Activated T-helper 2 cell treated with anti-CD3 and anti-CD28 coated beads, Interferon-gamma antibody, Interleukin-2, Interleukin-4, amounts not matched to agents 10 μg/mL and 5 μg/mL and 100 μg/mL, durations not matched to agents 14 hours and 24 hours and 36 hours (primary cell): ENCODE measurements at places on chromosomes 5 and 9. TPM values are rescaled to one million over a fixed set of nuclear protein-coding genes. Genes with fewer than 3 reads are reported as not detected.

AQP3 gene
- total RNA-seq = 2.1 TPM in 2 replicates

EHMT1 gene
- total RNA-seq = 96.5 and 103 TPM in 2 replicates

IFNA21 gene
- total RNA-seq = not detected in 2 replicates

NTRK2 gene
- total RNA-seq = 1.6 TPM in 2 replicates

TMEM174 gene
- total RNA-seq = not detected in 2 replicates

ADGRV1 gene
- 12.4 TPM in 2 replicates for total RNA-seq

PCDHA2 gene
- not detected in 2 replicates for total RNA-seq

SPATA31E1 gene
- total RNA-seq = not detected in 2 replicates

SEMA6A gene
- 0.67 TPM in 1 of 2 replicates, not detected in the other for total RNA-seq

BARHL1 gene
- total RNA-seq = not detected in 2 replicates

SERF1A gene
- total RNA-seq = 9.1 and 10.5 TPM in 2 replicates

FOXD4L6 gene
- total RNA-seq = 0.18 TPM in 1 of 2 replicates, not detected in the other

DNA sequence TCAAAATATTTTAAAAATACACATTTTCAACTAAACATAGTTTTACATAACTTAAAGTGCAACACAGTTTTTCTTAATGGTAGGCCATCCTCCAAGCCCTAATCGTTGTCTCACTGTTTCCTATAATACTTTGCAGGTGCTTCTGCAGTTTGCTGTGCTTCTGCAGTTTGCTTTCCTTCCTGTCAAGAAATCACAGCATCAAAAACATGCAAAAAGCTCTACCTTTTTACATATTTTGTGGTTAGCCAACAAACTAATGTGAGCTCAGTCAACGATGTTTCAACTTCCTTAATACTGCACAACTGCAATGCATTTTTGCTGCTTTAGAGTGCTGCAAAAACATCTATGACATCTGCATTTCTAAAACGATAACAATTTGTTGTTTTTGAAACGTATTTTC is 25.2 kb downstream of the EMB start:
- no peak for DNase-seq

DNA sequence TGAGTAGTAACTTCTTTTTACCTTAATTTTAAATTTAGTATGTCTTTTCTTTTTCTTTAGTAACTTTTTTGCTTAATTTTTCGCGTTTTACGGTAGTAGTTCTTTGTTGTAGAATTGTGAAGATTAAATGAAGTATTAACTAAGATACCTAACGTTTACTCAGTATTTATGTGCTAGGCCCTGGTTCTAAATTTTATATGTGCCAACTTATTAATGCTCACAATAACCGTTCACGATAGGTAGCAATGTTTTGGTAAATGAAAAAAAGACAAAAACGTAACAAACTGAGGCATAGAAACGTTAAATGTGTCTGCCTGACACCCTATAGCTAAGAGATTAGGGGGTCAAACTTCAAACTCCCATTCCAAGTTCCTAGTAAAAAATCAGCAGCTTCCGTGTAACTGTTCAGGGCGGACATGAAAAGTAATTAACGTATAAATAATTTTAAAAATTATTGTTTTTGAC is 1.2 kb downstream of the MRPS30 start:
- no peak for DNase-seq

DNA sequence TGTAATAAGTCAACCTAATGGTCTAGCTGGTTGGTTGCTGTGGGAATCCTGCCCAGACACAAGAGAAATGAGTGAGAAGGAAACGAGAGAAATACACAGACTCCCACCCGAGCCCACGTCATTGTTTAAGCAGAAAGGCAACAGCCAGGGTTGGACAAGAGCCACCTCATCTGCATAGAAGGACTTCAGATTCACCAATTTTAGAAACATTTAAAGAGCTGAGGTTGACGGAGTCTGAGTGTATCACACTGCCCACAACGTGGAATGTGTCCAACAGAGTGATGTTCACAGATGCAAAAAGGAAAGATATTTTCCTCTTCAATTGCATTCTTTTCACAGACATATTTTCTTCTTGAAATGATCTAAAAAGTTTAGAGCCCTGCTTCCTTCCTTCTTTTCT is 349.5 kb downstream of the AGTPBP1 start:
- no peak for DNase-seq

GRCh38 chr5:178335302-178336030 is 102.9 kb upstream of the PHYKPL start:
- no peak for DNase-seq

DNA sequence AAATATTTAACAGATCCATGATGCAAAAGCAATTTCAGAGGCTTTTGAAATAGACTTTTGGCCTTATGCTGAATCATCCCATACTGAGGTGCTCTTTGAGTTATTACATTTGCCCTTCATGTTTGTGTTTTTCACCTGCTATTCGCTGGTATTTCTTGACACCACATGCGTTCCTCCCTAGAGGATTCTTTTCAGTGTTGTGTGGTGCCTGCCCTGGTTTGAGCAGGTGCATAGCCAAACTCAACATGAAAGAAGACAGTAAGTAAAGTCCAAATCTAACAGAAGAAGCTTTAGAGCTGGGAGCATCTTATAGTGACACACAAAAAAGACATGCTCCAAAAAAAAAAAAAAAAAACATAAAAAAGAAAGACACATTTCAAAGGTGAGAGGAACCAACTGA is 796.3 kb downstream of the SEMA5A start:
- no peak for DNase-seq

DNA sequence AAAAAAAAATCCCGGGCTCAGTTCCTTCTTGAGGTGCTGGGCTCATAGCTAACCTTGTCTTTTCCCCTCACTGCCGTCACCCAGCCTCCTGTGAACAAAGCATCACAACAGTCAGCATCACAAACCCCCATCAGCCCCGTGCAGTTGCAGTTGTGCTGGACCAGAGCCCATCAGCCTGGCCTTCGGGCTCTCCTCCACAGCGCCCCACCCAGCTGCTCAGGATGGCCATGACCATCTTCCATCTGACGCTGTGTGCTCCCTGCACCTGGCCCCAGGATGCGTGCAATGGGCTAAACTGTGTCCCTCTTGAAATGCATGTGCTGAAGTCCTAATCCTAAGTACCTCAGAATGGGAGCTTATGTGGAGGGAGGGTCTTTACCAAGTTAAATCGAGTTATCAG is 48.1 kb downstream of the NSUN2 start:
- no peak for DNase-seq

DNA sequence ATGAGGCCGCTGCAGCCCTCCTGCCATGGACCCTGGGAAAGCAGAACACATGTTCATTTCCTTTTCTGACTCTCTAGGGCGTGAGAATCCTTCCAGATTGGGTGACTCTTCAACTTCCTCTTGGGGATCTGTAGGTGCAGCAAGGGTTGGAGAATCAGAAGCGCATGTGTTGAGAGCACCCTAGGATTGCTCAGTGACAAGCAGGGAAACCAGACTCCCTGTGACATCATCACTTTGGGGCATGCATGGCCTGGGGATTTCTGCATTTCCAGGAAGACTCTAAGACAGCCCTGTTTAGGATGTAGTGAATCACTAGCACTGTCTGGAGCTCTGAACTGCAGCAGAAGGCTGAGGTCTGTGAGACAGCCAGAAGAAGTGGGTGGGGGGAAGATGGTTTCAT is 15.1 kb upstream of the LCP2 start:
- no peak for DNase-seq

GRCh38 chr5:94017579-94017978 is 276.2 kb upstream of the POU5F2 start:
- no peak for DNase-seq

GRCh38 chr9:129740666-129741464 is 12.0 kb downstream of the PTGES start:
- no peak for DNase-seq

- no peak for DNase-seq
Measured at GRCh38 chr9:69054989-69055388, 19.4 kb downstream of the FXN start.

- DNase-seq = no peak
Measured at GRCh38 chr9:102840335-102840734, 154.8 kb upstream of the CYLC2 start.

DNA sequence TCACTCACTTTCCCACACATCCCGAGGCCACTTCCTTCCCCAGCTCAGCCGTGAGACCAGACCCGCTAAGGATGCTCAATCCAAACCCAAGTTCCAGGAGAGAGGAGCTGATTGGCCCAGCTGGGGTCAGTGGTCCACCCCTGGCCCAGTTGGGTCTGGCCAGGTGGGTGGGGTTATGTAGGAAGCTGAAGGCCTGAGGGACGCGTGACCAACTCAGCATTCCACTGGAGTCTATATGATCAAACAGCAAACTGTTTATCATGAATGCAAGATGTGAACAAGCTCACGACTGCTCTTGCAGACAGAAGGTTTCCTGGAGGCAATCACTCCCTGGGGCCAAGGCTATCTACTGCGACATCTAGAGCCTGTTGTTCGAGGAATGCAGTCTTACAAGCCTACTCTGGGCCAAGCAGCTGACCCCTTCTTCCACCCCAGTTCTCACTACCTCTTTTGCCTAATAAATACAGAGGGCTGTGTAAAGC is 4.9 kb upstream of the RAPGEF1 start:
- DNase-seq = no peak

GRCh38 chr5:76813982-76814562 is 4.8 kb upstream of the F2RL1 start:
- no peak for DNase-seq

- no peak for DNase-seq
Measured at GRCh38 chr9:20227166-20227874, 395.0 kb downstream of the MLLT3 start.

GRCh38 chr9:131739133-131739958 is 530 bp downstream of the RAPGEF1 start:
- DNase-seq = peak; percentile 42

DNA sequence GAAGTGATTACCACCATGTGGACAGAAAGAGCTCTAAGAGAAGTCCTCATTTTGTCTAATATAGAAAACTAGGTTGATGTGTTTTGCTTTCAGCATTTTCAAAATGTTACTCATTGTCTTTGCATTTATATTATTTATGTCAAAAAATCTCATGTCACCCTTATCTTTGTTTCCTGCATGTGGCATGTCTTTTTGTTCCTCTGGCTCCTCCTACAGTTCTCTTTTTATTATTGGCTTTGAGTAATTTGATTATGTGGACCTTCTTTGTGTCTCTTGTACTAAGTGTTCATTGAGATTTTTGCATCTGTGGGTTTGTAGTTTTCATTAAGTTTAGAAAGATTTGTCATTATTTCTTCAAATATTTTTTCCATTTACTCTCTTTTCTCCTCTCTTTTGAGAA is 58.8 kb downstream of the GNG10 start:
- no peak for DNase-seq

DNA sequence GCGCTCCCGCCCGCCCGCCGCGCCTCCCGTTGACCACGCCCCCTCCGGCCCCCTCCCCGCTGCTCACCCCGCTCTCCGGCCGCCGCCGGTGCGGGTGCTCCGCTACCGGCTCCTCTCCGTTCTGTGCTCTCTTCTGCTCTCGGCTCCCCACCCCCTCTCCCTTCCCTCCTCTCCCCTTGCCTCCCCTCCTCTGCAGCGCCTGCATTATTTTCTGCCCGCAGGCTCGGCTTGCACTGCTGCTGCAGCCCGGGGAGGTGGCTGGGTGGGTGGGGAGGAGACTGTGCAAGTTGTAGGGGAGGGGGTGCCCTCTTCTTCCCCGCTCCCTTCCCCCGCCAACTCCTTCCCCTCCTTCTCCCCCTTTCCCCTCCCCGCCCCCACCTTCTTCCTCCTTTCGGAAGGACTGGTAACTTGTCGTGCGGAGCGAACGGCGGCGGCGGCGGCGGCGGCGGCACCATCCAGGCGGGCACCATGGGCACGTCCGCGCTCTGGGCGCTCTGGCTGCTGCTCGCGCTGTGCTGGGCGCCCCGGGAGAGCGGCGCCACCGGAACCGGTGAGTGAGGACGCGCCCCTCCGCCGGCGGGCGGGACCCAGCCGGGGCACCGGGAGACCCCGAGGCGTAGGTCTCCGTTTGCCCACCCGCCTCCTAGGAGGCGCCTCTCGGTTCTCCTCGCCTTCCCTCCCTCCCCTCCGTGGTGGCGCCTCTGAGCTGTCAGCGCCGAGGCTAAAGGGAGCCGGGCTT is at the start of gene VLDLR:
Gene VLDLR, plus strand, starts transcription at position 66 of the 739 bp plus-strand sequence. Its CDS starts 403 bp downstream, at position 469.
- DNase-seq = peak; percentile 31

DNA sequence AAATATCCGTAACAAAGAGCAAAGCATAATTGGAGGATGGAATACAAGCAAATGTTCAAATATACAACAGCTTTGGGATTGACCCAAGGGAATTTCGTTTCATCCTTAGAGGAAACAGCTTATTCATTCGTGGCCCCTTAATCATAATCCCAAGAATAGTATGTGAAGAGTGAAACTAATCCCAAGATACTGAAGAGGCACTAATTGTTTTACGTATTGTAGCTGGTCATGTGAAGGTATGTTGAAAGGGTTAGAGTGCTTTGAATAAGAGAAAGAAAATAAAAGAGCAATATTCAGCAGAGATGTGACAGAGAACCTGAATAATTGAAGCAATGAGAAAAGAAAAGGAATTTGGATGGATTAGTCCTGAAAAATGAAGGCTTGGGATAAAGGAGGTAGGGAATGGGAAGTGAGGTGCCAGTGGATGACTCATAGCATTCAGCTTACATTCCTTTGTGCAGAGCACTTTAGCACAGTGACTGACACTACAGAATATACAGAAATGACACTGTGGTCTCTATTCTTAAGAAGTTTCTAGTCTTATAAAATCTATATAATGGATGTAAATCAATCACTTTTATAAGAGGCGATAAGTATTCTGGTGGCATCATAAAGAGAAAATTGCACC is 221.9 kb downstream of the TLR4 start:
- DNase-seq = no peak

- no peak for DNase-seq
Measured at GRCh38 chr5:90529939-90530677, 724 bp upstream of the LYSMD3 start.

DNA sequence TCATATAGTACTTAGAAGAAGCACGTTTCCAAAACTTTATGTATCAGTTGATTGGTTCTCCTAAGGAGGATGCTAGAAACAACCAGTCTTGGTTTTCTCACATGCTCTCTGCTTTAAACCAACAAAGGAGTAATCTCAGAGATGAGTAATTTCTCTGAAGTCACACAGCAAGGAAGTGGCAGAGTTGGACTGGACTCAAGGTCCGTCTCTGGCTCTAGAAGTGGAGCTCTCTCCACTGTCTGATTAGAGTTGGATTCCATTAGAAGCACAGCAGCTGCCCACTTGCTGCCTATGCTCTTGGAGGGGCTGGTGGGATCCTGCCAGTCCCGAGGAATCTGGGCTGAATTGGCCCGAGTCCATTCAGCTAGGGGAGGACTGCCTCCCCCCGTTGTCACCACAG is 21.0 kb downstream of the RALGPS1 start:
- DNase-seq = no peak

GRCh38 chr9:1647776-1648175 is 367.4 kb upstream of the SMARCA2 start:
- no peak for DNase-seq

DNA sequence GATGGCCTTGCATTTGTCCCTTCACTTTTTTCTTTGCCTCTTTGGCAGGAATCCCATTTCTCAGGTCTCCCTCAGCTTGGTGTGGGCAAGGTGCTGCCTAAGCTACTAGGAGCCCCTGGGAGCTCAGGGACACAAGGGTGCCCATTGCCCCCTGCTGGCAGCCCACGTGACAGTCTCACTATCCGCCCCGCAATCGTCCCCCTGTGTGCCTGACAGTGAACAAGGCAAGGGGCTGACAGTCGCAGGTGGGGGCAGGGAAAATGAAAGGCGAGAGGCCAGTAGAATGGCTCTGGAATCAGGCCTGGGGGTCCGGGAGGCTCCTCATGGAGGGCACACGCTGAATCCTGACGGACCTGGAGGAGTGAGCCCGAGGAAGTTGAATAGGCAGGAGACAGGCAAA is 2.0 kb upstream of the PCDH12 start:
- no peak for DNase-seq

- DNase-seq = no peak
Measured at GRCh38 chr9:90100014-90100413, 495.2 kb downstream of the GADD45G start.
